ENCODE measurements at places on chromosomes 5 and 9.

GRCh38 chr5:34854459-34855174, 15.7 kb downstream of the TTC23L start:
- no peak for DNase-seq

DNA sequence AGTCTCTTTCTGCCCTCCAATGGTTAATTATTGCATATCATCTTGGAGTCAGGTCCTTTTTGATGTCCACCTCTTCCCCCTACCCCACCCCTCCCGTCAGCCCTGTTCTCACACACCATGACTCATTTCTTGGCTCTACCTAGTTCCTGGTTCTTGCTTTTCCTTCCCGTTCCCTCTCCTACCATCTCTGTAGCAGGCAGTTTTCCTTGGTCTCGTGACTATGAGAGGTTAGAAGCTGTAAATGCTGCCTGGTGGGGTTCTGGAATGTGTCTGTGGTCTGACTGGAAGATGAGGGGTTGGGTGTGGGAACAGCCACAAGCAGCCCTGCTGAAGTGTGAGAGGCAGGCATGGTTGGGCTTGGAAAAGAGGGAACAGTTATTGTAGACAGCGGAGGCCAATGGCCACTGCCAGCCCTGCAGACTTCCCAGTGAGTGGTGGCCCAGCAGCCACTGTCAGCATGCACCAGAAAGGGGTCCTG, 18.2 kb downstream of the SLC22A5 start:
- no peak for DNase-seq

- DNase-seq: no peak
Measured at GRCh38 chr9:19469271-19469670, 60.5 kb downstream of the ACER2 start.

GRCh38 chr5:51271261-51271660, 112.0 kb upstream of the ISL1 start:
- no peak for DNase-seq

DNA sequence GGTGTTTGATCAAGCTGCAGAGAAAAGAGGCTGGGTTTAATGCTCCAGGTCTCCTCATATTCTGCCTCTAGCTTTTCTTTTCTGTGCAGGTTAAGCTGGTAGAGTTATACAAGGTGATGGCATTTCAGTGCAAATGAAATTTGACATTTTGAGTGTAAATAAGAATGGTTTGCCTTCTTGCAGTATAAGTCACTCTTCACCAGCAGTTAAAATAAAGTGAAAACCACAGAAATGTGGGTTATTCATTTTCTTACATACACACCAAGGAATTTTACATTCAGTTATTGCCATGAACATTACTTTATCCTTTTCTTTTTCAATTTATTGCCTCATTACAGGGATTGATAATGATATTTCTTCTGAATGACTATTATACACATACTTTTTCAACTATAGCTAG, 337.5 kb upstream of the PCSK5 start:
- no peak for DNase-seq
